Epithelial cell of proximal tubule (primary cell): ENCODE measurements at places on chromosomes 5 and 9.
A peak's percentile ranks its signal among the peaks of the same experiment; 100 is the strongest.

DNA sequence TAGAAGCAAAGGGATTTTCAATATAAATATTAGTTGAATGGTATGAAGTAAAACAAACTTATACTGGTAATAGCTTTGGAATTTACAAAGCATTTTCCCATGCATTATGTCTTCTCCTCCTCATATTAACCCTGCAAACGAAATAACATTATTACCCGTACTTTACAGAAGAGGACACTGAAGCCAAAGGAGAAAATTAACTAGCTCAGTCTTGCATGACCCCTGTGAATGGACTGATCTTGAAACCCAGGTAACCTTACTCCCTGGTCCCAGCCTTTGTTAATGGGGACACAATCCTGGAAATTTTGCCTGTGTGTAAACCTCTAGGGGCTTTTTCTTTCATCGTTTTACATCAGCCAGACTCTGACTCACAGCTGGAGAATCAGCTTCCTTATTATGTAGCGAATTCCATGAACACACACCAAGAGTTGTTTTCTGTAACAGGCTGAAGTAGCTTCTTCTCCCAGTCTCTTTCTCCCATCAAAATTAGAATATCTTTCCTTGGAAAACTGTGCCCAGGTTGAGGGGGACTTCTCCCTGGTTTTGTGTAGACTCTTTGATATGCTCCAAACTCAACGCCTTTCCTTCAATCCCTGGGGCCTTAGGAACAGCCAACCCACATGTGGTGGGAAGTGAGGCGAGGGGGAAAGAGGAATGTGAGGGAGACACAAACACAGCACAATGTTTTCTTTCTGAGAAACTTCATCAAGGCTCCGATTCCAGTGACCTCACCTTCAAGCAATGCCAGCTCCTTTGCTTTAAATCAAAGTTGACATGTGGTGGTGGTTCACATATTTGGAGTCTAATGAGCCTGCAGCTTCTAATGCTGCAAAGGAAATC is 480.9 kb upstream of the PAPPA start:
- DNase-seq = peak; percentile 99

DNA sequence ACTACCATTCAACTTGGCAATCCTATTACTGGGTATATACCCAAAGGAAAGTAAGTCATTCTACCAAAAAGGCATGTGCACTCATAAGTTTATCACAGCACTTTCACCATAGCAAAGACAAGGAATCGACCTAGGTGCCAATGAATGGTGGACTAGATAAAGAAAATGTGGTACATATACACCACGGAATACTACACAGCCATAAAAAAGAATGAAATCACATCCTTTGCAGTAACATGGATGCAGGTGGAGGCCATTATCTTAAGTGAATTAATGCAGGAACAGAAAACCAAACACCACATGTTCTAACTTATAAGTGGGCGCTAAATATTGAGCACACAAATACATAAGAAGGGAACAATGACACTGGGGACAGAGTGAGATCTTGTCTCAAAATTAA is 65.8 kb upstream of the SUB1 start:
- DNase-seq = no peak

GRCh38 chr5:79640571-79641055 is 28.4 kb downstream of the TENT2 start:
- no peak for DNase-seq

- DNase-seq = no peak
These were observed 87.0 kb upstream of the ATG10 start for GRCh38 chr5:81884871-81885270.

DNA sequence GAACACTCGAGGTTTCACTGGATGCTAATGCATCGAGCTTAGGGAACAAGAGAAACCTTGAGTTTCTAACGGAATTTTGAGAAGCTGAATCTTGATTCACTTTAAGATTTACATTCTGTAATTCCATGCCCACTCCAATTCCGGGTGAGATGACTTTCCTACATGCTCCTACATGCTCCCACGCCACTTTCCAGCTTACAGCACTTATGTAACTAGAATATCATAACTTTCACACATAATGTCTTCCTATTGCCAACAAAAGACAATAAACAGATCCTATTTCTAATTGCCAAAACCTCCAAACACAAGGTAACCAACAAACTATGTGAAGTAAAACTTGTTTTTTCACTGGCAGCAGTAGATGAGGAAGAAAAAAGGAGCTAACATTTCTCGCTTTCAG is 72.9 kb downstream of the ECPAS start:
- no peak for DNase-seq

GRCh38 chr9:115884846-115885245 is 268.7 kb upstream of the PAPPA start:
- DNase-seq = no peak

DNA sequence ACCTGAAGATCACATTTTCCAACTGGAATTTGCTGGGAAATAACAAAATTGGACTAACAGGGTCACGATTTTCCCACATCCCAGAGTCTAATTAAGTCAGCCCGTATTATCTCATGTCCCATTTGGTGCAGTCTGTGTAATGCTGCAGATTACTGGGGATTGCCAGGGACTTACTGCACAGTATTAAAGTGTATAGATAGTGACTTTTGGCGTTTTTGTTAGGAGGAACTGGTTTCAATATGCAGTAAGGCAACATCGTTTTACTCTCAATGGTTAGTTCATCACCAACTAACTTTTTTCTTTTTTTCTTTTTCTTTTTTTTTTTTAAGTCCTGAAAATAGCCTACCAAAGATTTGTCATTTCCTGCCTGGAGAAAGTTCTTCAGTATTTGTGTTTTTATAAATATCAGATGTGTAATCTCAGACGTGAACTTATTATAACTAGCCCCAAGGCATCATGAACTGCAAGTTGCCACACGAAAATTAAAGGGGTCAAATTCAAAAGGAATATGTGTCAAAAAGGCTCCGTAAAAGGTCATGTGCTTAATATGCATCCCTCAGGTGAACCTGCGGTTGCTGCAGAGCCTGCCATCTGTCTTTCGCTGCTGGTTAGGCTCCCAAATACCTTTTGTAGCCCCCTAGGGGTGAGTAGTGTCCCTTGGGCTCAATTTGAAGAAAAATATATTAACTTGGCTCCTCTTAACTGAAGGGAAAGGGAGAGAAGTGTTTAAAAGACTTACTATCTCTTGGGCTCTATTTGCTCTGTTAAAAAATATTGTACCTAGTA is 176.7 kb upstream of the ADAMTSL1 start:
- no peak for DNase-seq

GRCh38 chr9:33161589-33162132 is 5.5 kb downstream of the B4GALT1 start:
- no peak for DNase-seq

DNA sequence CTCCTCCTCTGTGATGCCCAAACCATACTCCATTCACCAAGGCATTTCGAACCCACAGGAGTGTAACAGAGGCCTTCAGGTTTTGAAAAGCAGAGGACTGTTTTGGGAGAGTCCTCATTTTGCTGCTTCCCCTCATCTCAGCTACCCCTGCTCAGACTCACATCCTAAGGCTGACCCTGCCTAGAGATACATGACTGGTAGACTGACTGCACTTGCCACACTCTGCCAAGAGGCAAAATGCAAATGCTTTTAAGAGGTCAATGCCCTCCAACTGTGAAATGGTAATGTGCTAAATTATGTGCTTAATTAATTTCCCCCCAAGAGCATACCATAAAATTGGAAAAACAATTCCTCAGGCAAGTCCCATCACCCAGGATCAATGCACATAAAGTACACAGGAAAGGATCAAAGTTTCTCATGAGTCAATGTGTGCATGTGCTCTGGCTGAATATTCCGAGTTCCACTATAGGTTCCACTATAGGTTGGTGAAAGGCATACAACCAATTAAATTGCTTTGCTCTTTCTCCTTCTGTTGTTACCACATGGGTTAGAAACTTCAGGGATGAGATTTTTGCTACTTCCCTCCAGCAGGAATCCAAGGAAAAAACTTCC is 87.0 kb downstream of the RGS7BP start:
- DNase-seq = no peak

DNA sequence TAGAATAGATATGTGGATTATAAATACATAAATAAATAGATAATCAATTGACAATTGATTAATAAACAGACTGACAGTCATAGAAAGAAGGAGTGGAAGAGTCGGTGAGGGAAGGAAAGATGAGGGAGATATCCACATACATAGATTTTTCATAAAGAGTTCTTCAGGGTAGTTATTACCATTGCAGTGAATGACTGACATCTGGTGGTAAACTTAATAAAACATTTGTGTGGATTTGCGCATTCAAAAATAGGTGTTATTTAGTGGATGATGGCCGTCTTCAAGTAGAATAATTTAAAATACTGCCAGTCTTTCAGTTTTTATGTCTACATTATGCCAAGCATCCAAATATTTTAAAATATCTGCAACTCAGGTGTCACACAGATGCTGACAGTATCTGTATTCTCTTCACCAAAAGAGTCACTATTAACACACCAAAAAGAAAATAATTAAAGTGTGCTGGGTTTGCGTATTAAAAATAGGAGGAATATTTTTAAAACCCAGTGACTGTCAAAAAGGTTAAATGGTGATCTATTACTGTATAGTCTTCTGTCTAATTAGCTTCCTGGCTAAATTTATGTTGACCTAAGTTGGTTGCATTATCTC is 78.8 kb downstream of the GIN1 start:
- peak; percentile 12 for DNase-seq

DNA sequence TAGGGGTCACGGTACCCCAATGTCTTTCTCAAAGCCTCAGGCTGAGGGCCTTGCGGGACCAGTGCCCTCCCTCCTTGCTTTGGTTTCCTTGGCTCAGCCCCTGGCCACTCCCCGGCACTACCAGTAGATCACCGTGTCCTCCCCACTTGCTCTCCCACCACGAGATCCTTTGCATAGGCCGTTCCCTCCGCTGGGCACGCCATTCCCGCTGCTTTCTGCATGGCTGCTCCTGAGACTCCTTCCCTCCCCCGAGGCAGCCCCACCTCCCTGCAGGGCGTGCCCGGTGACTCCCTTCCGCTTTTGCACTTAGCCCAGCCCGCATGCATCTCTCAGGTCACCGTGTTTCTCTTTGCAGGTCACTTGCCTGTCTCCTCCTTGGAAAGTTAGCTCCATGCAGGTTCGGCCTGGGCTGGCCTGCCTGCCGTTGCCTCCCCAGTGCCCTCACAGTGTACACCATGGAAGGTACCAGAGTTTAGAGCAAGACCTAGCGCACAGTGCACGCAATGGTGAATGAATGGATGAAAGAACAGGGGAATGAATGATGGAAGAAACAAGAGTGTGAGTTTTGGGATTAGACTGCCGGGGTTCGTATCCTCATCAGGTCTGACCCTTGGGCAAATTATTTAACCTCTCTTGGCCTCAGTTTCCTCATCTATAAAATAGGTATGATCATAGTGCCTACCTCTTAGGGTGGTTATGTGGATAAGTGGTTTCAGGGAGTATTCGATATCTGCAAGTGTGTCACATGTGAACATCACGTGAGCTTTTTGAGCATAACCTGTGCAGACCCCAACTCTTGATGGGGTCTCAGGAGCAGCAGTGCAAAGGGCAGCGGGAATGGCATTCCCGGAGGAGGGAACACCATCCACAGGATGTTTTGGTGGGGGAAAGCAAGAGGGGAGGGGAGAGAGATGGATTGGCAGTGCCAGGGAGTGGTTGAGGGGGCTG is 214.3 kb downstream of the C9orf50 start:
- no peak for DNase-seq

GRCh38 chr5:59104400-59105127 is 521.7 kb downstream of the RAB3C start:
- DNase-seq = no peak

GRCh38 chr5:170161069-170161468 is 55.4 kb downstream of the FOXI1 start:
- DNase-seq = no peak

- no peak for DNase-seq
These were observed 507.6 kb downstream of the SPATA31D1 start for GRCh38 chr9:82495884-82496777.

- no peak for DNase-seq
These were observed 8.8 kb downstream of the MSX2 start for GRCh38 chr5:174733091-174733690.

GRCh38 chr5:68381060-68381459 is 165.5 kb downstream of the PIK3R1 start:
- no peak for DNase-seq

GRCh38 chr5:155017610-155018009 is 4.1 kb downstream of the KIF4B start:
- DNase-seq = no peak

DNA sequence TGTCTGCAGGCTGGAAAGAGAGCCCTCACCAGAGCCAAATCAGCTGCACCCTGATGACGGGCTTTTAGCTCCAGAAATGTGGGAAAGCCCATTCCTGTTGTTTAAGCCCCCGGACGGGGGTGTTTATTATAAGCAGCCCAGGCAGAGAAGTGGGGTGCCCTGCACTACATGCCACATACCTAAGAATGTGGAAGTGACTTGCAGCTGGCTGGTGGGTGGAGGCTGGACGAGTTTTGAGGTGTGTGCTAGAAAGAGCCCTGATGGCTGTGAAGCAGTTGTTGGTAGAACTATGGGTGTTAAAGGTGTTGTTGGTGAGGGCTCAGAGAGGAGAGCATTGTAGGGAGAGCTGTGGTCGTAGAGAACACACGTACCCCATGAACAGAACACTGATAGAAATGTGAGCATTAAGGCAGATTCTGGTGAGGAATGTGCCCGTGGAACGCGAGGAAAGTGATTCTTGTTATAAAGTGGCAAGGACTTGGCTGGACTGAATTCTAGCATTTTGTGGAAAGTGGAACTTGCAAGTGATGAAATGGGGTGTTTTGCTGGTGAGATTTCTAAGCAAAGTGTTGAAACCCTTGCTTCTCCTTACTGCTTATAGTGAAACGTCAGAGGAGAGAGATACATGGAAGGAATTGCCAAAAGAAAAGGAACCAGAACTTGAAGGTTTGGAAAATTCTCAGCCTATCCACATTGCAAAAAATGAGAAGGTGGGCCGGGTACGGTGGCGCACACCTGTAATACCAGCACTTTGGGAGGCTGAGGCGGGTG is 38.9 kb downstream of the AHRR start:
- no peak for DNase-seq
